Stimulated activated CD4-positive, alpha-beta T cell treated with anti-CD3 and anti-CD28 coated beads, Interleukin-4, amount 100 ng/mL, for 48 hours (primary cell): ENCODE measurements at places on chromosomes 13 and 19.

- no peak for DNase-seq
Observed at GRCh38 chr13:111262715-111263114, 57.7 kb upstream of the TEX29 start.

GRCh38 chr19:29665826-29666577, 741 bp downstream of the PLEKHF1 start:
- DNase-seq: no peak

GRCh38 chr13:27371932-27372331, 52.5 kb upstream of the GTF3A start:
- DNase-seq: no peak

DNA sequence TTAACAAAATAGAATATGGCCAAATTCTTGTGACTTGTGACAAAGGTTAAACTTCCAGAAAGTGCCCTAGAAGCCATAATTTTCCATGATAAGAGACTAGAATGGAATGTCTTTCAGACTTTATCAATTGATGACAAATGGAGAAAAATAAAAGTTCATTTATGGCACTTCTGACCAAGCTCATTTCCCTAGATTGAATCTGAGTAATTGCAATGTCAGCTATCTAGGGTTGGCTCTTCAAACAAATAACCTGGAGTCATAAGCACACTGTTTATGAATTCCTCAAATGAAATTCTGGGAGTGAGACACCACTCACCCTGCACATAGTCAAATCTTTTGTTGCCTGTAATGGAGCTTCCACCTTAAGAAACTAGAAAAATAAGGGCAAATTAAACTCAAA, 11.4 kb downstream of the ARHGEF7 start:
- DNase-seq: no peak
